ENCODE measurements at places on chromosomes 11 and 22.
A peak's percentile ranks its signal among the peaks of the same experiment; 100 is the strongest.

DNA sequence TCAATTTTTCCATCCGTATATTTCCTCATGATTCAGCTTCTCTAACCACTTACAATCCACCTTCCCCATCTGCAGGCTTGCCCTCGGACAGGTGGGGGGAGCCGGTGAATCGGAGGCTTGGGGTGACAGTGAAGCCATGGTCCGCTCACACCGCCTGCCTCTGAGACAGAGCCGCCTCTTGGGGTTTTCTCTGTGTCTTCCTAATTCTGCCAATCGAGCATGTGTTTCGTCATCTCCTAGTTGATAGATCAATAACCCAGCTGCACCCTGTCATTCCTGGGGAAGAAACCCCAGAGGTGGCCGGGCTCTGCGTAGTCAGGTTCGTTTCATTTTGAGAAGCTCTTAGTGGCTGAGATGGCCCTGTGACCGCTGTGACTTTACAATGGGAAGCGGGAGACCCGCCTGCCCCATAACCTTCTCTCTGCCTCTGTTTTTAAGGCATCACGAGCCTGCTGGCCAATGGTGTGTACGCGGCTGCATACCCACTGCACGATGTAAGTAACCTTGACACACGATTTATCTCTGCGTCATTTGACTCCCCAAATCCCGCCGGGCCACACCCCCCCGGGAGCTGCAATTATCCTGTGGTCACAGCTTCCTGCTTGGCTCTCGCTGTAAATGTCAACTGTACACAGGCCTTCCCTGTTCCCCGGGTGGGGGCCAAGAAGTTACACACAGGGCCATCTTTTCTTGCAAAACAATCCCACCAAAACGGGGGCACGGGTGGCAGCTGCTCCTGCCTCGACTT is 33.3 kb downstream of the ANO1 start:
- DNase-seq: no peak

DNA sequence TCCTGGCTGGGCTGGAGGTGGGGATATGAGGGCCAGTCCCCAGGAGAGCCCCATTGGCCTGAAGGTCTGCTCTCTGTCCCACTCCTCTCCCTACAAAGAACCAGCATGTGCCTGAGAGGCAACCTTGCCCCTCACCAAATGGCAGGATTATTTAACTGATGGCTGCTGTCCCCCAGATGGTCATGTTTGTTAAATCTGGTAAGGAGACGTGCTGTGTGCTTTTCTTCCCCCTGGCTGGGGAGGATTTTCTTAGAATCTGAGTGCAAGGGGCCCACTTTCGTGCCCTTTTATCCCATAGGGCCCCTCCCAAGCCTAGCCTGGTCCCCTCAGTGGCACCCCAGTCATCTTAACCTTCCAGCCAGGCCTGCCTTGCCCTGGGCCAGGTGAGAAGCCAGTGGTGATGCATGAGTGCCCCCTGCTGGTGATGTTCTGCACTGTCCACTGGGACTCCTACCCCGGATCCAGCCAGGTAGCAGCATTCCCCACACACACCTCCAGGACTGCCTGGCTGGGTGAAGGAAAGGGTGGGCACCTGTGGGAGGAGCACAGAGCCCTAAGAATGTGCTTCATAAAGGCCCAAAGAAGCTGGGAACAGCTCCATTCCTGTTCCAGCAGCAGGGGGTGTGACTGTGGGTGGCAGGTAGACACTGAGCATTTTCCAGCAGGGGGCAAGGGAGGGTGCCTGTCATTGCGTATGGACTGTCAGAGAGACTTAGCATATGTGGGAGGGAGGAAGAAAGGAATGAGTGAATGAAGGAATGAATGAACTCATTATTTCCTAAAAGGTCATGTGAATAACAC is 28.9 kb downstream of the MFNG start:
- DNase-seq: no peak

GRCh38 chr11:103586756-103587155 is 449.7 kb upstream of the DDI1 start:
- DNase-seq: peak; percentile 64

DNA sequence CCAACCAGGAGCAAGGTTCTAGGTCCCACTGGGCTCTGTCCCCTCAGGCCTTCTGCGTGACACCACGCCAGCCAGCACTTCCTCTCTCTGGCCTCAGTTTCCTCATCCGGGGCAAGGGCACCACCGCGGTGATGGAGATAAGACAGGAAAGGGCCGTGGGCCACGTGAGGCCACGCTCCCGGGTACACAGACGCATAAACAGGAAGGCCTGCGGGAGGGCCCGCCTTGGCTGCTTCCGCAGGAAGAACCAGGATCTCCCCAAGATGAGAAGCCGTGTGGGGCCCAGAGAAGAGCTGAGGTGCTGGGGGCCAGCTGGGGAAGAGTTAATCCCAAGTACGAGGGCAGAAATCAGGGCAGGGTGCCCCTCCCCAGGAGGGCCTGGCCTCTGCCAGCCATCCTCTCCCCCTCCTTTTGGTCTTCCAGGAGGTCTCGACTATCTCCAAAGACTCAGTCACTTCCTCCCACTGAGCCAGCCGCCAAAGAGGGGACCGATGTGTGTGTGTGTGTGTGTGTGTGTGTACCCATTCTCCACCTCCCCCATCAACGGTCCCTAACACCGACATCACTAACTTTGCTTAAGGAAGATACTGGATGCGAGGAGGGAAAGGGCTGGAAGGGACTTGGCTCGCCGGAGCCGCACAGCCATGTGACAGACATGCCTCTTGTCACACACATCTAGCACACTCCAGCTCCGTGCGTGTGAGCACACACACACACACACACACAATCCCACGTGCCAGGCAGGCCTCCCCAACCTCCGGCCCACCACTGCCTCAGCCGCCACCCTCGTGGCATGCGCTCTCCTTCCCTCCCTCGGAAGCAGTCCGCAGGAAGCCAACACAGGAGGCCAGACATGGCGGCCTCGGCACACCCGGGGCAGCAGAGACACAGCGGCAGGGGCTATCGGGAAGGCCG is 1.4 kb downstream of the MFNG start:
- no peak for DNase-seq

- DNase-seq: no peak
Measured at GRCh38 chr11:99256614-99257013, 235.9 kb downstream of the CNTN5 start.

- no peak for DNase-seq
Measured at GRCh38 chr11:1453611-1454034, 33.0 kb downstream of the MOB2 start.

DNA sequence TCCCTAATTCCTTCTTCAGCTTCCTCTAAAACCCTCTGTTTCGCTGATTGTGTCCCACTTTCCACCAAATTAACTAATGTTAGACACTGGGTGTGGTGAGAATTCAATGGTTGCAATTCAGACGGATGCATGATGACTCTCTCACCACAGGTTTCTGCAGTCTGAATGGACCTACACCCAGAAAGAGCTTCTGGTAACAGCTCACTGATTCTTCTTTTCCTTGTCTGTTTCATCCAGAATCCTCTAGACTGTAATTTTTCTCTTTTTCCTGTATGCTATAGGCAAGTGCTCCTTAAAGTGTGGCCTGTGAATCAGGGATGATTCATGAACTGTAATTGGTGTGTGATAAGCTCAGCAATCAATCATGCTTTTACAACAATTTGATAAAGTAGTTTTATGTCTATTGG is 18.1 kb downstream of the MMP10 start:
- DNase-seq: no peak

DNA sequence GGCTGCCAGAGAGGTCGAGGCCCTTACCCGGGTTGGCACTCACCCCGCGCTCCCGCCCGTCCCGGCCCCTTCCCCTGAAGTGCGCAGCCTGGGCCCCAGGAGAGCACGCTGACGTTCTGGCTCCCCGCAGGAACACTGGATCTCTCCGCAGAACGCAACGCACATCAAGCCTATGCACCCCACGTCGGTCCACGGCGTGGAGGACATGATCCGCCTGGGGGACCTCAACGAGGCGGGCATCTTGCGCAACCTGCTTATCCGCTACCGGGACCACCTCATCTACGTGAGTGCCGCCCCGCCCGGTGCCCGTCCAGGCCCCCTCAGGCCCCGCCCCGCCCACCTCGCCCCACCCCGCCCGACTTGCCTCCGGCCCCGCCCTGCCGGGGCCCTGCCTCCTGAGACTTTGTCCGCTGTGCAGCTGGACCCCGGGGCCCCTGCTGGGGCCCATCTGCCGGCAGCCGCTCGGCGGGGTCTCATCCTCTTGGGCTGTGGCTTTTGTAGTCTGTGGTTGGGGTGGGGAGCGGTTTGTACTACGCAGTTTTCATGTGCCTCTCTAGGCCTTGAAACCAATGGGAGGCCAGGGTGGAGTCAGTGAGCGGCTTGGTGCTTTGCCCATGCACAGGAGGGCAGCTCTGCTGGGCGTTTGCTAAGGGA is 19.7 kb downstream of the MYO7A start:
- no peak for DNase-seq

DNA sequence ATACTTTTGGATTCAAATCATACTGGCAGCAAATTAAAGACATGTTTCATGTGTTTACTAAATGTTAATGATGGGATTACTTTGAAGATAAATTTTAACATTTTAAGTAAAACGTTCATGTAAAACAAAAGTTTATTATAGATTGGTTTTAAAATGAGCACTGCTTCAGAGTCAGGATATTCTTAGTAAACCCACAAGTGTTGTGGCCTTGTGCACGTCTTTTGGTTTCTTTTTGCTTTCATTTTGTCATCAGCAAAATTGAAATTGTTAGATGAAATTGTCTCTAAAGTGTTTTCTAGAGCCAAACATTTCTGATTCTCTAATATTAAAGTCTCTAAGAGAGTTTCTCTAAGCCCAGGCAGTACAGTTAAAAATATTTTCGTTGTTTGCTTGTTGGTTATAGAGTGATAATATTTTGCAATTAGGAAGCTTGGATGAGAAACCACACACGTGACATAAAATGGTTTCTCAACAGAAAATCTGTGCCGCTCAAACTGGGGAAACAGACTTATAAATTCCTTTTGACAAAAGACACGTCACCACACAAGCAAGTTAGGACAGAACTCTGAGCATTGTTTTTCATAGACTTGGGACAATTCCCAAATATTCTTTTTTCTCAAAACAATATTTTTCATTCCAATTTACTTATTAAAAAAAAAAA is 164.4 kb downstream of the TEAD1 start:
- no peak for DNase-seq

- peak; percentile 85 for DNase-seq
Measured at GRCh38 chr11:86741839-86742805, 58.2 kb upstream of the PRSS23 start.

GRCh38 chr11:96538104-96538503 is 148.3 kb downstream of the JRKL start:
- no peak for DNase-seq

DNA sequence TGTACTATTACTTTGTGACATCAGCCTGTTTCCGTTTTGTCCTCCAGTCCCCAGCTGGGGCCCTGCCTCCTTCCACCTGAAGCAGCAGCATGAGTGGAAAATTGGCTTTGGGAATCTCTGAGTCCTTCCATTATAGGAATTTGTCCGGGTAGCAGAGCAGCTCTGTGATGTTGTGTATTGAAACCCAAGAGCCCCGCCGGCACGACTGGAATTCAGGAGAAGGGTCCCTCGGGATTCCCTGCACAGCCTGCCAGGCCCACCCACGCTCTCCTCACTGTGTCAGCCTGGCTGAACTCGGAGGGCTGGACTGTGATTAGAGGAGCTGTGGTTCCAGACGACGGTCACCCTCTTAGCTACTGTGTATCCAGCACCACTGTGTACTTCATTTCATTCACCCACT is 18.8 kb upstream of the TSPAN18 start:
- no peak for DNase-seq

DNA sequence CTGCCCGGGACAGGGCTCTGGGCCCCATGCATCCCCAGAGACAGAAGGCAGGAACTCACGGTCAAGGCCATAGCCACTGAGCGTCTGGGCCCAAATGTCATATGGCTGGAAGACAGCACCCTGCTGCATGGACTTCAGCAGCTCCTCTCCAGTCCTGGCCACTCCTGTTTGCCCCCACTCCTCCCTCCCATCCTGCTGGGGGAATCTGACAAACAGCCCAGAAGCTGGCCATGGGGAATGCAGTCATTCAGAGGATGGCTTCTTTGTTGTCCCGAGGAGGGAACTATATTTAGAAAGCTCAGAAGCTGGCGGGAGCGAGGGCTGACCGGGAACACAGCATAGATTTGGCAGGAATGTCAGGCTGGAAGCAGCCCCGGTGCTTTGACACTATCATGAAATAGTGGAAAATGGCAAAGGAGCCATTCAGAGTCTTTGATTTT is 35.0 kb downstream of the DKK3 start:
- DNase-seq: no peak

- DNase-seq: no peak
Measured at GRCh38 chr11:69563946-69564775, 76.8 kb upstream of the CCND1 start.

GRCh38 chr11:66371627-66372415 is at the start of gene SLC29A2:
Gene SLC29A2, minus strand, starts transcription at chr11:66371760. Its CDS starts 169 bp downstream, at chr11:66371591.
- no peak for DNase-seq

GRCh38 chr11:103929170-103929903 is 107.1 kb upstream of the DDI1 start:
- DNase-seq: no peak

DNA sequence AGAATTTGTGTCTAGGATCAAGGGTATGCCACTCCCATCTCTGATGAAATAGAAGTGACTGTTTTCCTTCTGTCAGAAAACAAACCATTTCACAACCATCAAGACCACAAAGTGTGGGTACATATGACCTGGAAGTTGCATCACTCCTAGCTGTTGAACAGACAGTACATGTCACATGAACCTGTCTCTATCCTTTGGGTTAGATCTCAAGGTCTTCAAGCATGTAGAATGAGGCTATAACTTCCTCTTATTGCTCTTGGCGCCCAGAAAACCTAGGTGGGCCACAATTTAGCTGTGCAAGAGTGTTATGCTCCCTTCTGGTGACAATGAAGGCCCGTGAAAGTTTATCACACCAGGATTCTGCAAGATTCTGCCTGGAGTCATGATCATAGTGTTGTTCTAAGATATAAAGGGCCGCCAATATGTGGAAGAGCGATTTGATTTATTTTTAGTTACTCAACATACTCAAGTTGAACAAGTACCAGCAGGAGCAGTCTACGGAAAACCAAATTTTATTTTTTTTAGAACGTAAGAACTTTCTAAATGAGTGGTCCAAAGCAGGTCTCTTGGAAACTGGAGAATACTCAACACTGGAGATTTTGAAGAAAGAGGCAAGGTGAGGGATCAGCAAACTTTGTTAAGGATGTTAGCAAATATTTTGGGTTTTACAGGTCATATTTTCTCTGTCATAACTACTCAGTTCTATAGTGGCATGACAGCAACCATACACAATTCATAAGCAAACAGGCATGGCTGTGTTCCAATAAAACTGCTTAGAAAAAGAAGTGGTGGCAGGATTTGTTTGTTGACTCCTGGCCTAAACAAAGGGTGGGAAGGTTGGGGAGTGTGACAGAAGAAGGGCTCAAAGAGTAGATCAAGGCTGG is 101.8 kb downstream of the USP35 start:
- peak; percentile 13 for DNase-seq

DNA sequence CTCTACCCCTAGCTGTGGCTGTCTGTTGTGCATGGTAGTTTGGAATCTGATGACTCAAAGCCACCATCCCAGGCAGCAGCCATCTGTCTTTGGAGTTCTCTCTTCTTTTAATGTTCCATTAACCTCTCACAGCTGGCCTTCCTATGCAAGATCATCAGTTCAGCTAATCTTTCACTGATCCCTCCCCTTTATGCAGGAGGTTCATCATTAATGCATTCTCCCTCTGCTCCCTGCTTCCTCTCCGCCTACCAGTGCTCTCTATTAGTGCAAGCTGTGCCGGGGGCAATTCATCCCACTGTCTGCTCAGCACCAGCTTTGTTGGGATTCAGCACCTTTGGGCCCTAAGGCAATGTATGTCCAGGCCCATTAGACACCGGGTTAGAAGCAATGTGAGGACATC is 413.0 kb upstream of the LRRC4C start:
- no peak for DNase-seq
